Activated CD4-positive, alpha-beta memory T cell treated with anti-CD3 and anti-CD28 coated beads for 36 hours (primary cell): ENCODE measurements at places on chromosomes 1 and 21. TPM values are rescaled to one million over a fixed set of nuclear protein-coding genes. Genes with fewer than 3 reads are reported as not detected.
A peak's percentile ranks its signal among the peaks of the same experiment; 100 is the strongest.

Gene TMCO2
- total RNA-seq: not detected

Gene NCAM2
- not detected for total RNA-seq

Gene HLX
- 0.19 TPM for total RNA-seq

GRCh38 chr1:48619539-48619938 is 147.5 kb upstream of the SPATA6 start:
- H3K4me1 ChIP-seq: no peaks in the 10 kb centered on the region
- no peak overlapping the region for H3K27ac ChIP-seq
- no peaks in the 10 kb centered on the region for H3K27me3 ChIP-seq

- no peak for DNase-seq
- no peaks in the 10 kb centered on the region for H3K36me3 ChIP-seq
- no peak overlapping the region for H3K27ac ChIP-seq
- H3K4me1 ChIP-seq: peaks cover 2% of the 10 kb centered on the region
- H3K27me3 ChIP-seq: peaks cover 13% of the 10 kb centered on the region
- no peak overlapping the region for H3K4me3 ChIP-seq
Measured at GRCh38 chr1:100545855-100546254, 7.9 kb downstream of the GPR88 start.

GRCh38 chr1:6157528-6158174 is 22.5 kb downstream of the CHD5 start:
- no peak overlapping the region for H3K27ac ChIP-seq
- H3K27me3 ChIP-seq: peaks cover 20% of the 10 kb centered on the region
- peaks cover 8% of the 10 kb centered on the region for H3K4me1 ChIP-seq

DNA sequence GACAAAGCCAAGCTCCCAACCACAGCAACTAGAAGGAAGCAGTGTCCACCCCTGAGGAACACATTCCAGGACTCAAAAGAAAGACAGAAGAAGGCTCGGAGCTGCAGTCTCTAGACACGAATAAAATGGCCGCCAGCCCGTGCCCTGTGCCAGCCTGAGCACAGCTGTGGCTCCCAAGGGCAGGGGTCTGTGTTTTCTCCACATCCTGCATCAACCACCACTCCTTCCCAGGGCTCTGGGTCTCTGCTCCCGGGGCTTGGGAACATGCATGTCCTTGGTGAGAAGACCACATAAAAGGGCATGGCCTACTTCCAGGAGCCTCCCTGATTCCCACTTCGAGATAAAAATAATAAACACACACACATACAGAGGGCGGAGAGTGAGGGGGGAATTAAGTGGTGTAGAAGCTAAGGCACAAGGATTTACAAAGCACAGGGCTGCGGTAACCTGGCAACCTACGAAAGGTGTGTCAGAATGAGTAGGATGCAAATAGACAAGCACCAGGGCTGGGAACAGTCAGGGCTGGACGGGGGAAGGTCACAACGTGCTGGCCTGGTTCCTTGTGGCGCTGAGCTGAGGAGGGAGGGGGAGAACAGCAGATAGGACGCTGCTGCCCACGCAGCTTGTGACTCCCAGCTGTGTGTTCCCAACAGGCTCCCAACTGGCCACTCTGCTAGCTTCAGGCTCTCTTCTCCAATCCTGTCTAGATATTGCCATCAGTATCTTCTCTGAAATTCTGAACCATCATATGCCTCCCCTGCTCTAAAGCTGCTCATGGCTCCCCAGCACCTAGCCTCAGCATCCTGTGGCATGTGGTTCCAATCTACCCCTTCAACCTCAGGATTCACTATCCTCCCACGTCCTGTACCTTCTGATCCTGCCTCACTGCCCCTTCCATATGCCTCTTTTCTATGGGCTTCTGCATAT is 72.5 kb downstream of the CD34 start:
- H3K27ac ChIP-seq: peak overlapping the region; percentile 56
- H3K36me3 ChIP-seq: peaks cover 13% of the 10 kb centered on the region
- H3K4me1 ChIP-seq: peaks cover 69% of the 10 kb centered on the region
- H3K27me3 ChIP-seq: no peaks in the 10 kb centered on the region
- no peak for DNase-seq

GRCh38 chr1:203671047-203671446 is 44.4 kb downstream of the ATP2B4 start:
- peaks cover 6% of the 10 kb centered on the region for H3K36me3 ChIP-seq
- peaks cover 77% of the 10 kb centered on the region for H3K4me1 ChIP-seq
- no peaks in the 10 kb centered on the region for H3K27me3 ChIP-seq
- peak overlapping the region; percentile 54 for H3K27ac ChIP-seq

GRCh38 chr1:75338616-75339483 is 204.7 kb downstream of the LHX8 start:
- no peaks in the 10 kb centered on the region for H3K27me3 ChIP-seq
- H3K36me3 ChIP-seq: no peaks in the 10 kb centered on the region
- DNase-seq: no peak
- no peak overlapping the region for H3K4me3 ChIP-seq
- H3K27ac ChIP-seq: no peak overlapping the region
- no peaks in the 10 kb centered on the region for H3K4me1 ChIP-seq

- H3K27ac ChIP-seq: no peak overlapping the region
- no peak for DNase-seq
- H3K36me3 ChIP-seq: no peaks in the 10 kb centered on the region
- no peaks in the 10 kb centered on the region for H3K4me1 ChIP-seq
- no peak overlapping the region for H3K4me3 ChIP-seq
- H3K27me3 ChIP-seq: no peaks in the 10 kb centered on the region
Measured at GRCh38 chr1:237751090-237751489, 139.6 kb downstream of the ZP4 start.
